ENCODE measurements at places on chromosomes 4 and X.

- no peak for DNase-seq
Observed at GRCh38 chr4:96145601-96146000, 305.7 kb downstream of the PDHA2 start.

DNA sequence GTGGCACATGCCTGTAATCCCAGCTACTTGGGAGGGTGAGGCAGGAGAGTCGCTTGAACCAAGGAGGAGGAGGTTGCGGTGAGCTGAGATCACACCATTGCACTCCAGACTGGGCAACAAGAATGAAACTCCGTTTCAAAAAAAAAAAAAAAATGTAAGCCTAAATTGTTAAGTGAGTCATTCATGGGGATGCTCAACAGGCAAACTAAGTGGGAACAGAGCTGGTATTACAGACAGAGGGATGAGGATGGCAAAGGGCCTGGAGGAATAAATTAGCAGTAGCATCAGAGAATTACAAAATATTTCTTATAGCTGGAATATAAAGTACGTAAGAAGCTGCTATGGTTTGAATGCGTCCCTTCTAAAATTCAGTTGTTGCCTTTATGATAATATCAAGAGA lies 43.4 kb upstream of the OGT start:
- DNase-seq, result no peak

DNA sequence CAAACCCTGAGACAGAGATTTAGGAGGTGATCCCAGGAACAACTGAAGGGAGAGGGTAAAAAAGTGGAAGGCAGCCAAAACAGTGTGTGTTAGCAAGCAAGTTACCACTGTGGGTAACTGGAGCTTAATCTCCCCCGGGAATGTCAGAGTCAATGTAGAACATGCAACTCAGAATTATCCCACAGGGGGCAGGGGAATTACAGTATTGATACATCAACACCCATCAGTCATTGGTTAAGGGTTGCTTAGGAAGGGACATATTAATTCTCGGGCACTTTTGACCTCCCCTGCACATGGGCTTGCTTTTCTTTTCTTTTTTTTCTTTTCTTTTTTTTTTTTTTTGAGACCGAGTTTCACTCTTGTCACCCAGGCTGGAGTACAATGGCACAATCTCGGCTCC lies 29.3 kb downstream of the CXorf58 start:
- DNase-seq, result no peak

DNA sequence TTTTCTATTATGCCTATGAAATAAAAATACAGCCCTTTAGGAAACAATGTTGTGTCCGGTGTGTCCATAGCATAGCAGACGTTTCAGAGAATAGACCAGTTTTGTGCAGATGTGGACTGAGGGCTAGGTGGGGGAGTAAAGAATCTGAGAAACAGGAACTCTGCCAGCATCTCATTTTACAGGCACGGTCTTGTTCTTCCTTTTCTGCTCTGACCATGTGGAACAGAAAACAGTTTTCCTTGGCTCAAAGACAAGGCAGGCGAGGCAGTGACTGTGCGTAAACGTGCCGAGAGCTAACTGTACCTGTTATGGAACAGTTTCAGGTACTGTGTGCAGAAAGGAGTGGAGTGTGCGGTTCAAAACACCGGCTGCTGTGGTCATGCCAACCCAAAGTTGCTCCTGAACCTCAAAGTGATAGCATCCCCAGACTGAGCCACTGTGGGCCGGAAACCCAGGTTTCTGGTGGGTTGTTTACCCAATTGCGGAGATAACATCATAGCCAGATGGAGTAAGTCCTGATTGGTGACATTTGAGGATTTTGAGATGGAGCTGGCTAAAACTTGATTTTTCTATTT lies 20.2 kb downstream of the CNGA2 start:
- DNase-seq, result no peak

GRCh38 chr4:160611181-160611580 lies 1508.3 kb downstream of the RAPGEF2 start:
- DNase-seq, result no peak

DNA sequence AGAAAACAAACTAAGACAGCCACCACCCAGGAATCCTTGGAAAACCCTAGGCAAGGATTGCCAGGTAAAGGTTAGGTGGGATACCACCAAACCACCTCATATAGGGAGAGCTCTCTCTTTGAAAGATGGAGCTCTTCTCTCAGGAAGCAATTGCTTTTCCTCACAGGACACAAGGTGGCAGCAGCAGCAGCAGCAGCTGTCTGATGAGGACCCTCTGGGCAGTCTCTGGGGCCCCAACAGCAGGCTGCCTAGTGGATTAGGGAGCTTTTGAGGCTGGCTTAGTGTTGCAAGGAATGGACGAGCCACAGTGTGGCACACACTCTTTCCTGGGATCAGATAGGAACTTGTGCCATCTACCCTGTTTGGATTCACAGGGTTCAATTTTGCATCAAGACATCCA lies 41.4 kb upstream of the CHRDL1 start:
- DNase-seq, result no peak

DNA sequence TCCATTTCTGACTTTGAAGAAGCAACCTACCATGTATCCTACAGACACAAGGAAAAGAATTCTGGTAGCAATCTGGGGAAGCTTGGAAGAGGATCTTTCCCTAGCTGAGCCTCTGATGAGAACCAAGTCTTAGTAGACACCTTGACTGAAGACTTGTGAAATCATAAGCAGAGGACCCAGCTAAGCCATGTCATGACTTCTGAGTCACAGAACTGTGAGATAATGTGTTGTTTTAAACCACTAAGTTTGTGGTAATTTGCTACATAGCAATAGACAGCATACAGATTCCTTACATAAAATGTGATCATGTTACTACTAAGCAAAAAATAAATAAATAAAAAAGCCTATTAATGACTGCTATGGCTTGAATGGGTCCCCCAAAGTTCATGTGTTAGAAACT lies 71.3 kb upstream of the ANKRD50 start:
- DNase-seq, result no peak

- DNase-seq, result no peak
Observed at GRCh38 chrX:54357414-54358377, at the start of gene WNK3. WNK3 (minus strand) TSS chrX:54358046.

DNA sequence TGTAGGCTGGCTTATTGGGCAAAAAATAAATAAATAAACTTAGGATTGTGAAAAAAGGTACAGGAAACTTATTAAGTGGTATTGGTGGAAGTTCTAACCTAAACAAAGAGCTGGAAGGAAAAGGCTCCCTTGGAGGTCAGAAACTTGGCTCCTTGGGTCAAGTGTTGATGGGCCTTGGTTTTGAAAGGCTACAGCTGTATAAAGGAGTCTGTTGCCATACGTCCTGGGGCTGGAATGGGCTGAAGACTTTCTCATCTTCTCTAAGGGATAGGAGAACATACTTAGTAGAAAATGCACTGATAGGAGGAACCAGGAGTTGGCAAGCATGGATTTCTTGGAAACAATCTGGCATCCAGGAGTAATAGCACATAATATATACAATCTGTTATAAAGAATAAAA lies 56.6 kb downstream of the PDLIM5 start:
- no peak for DNase-seq

DNA sequence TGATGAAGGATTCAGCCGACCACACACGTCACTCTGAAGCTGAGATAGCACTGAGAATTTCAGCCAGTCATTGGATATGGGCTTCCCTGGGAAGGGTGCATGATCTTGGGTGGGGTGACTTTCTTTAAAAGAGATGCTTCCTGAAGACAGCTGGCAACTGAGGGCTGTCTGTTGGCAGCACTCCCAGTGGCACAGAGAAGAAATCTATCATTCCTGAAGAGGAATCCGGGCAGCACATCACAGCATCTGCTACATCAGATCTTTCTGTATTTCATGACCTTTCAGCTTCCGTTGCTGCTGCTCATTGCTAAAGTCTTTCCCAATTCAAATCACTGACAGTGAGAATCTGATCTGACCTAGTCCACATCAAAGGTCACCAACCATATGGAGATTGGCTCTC lies 193.8 kb upstream of the RBPJ start:
- no peak for DNase-seq

DNA sequence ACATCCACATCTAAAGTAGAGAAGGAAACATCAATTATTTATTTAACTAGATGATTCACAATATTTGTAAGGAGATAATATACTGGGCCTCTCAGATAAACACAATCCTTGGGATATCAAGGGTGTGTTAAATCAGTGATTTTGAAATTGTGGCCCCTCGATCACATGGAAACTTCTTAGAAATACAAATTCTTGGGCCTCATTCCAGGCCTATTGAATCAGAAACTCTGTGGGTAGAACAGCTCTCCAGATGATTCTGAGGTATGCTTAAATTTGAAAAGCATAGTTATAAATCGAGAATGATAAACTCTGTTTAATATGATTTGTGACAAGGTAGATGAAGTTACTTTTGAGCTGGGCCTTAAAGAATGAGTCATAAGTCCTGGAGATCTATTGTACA lies 64.3 kb upstream of the GPR174 start:
- no peak for DNase-seq

DNA sequence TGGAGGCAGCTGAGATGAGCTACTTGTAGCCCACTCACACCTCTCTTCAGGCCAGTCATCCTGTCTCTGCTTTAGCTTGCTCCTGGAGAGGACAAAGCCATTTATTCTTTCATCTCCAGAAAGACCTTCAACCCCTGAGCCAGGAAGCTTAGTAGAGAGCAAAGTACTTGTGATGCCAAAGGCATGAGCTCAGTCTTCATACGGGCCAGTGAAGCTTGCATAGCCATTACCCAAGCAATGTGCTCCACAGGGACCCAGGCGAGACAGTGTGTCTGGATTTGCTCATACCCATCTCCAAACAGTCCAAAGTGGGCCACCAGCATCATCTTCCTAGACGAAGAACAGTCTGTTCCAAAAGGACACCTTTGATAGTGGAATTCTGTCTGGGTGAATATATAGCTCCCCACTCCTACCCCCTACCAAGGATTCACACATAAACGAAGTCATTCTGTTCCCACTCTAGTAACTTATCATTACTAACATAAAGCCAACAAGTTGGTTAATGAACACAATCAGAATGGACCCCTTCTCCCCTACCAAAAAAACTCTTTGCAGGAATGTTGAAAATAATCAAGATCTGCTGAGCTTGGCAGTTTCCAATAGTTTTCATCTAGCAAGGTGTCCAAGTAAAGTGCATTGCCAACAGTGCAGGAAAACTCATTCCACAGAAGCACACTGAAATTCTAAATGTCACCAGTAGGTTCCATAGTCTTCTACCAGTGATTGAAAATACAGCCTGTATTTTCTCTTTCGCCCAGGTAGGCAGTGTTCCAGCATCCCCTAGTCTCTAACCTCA lies 6.7 kb downstream of the TNMD start:
- no peak for DNase-seq

DNA sequence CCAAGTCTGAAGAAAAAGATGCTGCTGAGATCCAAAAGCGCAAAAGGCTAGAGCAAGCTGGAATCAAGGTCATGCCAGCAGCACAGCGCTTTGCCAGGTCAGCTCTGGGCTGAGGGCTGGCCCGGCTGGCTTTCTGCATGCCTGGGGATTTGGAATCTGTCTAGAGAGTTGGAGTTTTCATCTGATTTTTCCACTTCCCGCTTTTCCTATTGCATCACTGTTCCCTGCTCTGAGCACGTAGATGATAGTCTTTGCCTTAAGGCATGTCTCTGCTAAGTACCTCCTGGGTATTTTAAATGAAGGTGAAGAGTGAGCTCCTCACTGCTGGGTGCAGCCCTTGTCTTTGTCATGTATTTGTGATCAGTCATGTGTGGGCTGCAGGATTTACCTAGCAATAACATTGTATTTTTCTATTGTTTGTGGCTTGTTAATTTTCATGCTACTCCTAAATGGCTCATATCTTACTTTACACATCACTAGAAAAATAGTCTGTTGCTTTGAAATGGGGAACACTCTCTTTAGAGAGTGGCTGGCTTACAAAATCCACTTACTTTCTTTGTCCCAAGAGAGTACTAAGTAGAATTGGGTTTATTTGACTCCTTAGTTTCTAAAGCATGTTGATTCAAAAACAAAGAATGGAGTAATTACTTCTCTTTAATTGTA lies 82.8 kb downstream of the LIMCH1 start:
- DNase-seq, result no peak

- DNase-seq, result peak; percentile 17
Observed at GRCh38 chr4:22237155-22237751, 278.6 kb downstream of the ADGRA3 start.

GRCh38 chrX:120769576-120770341 lies 105.9 kb downstream of the CT47B1 start:
- DNase-seq, result no peak

DNA sequence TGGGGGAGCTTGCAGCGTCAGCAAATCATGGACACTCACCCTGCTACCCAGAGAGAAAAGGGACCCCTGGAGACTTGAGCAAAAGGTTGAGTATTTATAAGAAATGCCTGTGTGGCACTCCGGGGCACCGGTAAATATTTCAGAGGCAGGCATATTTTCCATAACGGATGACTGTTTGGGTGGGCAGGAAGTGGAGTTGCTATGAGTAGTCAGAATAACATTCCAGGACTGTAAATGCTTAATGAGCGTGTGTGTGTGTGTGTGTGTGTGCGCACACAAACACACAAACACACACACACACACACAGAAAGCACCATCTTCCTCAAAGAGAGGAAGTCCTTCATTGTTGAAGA lies 74.6 kb downstream of the MXRA5 start:
- DNase-seq, result no peak

DNA sequence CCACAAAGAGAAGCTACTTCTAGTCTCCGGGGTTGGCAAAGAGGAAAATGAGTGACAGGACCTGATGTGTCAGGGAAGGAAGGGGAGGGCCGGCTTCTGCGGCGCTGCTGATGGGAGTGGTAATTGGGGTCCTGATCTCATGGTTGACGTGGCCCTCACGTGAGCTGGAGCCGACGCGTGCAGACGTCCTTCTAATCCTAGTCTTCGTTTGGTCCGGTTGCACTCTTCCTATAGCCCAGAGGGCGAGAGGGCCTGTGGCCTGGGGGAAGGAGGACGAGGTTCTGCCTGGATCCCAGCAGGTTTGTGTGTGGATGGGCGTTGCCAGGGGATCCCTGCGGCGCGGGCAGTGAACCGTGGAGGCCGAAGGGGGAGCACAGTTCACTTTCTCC lies at the start of gene ARMCX1:
Gene ARMCX1, plus strand, starts transcription at position 186 of the 389 bp plus-strand sequence. CDS start 2,384 bp downstream, outside the sequence.
- no peak for DNase-seq

DNA sequence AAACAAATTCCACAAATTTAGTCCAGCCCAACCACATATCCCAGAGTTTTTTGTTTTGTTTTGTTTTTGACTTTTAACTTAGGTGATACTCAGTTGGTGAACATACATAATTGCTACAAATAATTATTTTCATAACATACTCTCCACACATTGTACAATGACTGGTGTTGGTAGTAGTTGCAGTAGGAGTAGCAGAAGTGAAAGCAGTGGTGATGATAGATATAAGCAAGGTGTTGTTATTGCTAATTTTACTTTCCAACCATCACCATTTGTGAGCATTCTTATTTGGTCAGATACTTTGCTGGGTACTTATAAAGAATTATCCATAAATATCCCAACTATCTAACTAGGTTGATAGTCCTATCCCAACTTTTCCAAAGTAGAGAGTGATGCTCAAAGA lies 47.3 kb downstream of the ARHGAP24 start:
- DNase-seq, result no peak

- DNase-seq, result no peak
Observed at GRCh38 chr4:6264225-6264540, 5.5 kb upstream of the WFS1 start.

DNA sequence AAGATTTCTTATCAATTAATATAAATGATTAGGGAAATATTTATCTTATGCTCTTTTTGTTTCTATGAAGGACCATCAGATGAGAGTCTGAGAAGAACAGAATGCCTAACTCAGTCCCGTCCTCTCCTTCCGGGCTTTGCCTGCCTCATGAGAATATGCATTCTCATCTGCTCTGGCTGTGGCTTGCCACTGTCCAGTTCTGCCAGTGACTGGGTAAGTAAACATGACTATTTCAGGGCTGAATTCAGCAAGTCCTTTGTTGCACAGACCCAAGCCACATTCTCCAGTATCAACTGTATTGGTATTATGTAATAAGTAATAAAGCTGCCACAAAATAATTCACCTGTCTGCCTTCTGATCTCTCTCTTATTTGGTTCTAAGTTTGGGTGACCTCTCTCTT lies 110.7 kb downstream of the WDFY3 start:
- no peak for DNase-seq

Data from stimulated activated CD4-positive, alpha-beta T cell treated with anti-CD3 and anti-CD28 coated beads, Interleukin-1b, Interleukin-23, amount 100 ng/mL, for 24 hours (primary cell).